ENCODE measurements at places on chromosomes 7 and 10.

DNA sequence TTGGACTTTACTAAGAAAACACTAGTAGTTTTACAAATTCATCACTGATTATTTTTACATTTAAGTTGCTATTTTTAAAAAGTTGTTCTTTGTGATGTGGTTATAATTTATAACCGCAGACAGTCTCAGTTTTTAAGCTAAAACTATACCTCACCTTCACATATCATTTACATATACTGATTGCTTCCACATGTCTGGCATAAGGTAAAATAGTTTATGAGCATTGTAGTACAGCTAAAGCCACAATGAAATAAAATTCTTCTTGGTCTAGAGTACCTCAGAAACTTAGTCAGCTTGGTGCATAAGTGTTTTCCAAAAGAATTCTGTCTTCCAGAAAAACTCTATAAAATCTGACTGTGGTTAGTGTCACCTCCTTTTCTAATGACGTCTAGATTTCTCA is 13.0 kb downstream of the SEMA3A start:
- peak; percentile 27 for DNase-seq

- DNase-seq, result no peak
These were observed 53.5 kb upstream of the PPP1R17 start for GRCh38 chr7:31633467-31633866.

DNA sequence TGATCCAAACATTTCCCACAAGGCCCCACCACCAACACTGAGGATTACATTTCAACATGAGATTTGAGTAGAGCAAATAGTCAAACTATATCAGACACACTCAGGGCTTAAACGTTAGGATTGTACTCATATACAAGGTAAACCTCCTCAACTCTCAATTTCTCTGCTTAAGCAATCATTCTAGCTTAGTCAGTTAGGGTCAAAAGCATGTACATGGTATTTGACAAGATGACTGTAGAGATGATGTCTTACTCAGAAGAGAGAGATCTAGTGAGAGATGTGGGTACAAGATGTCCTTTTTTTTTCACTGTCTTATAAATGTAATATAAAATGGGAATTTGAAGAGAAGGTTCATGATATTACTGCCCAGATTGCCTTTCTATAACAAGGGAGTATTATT is 270.1 kb downstream of the PRKG1 start:
- DNase-seq, result no peak

DNA sequence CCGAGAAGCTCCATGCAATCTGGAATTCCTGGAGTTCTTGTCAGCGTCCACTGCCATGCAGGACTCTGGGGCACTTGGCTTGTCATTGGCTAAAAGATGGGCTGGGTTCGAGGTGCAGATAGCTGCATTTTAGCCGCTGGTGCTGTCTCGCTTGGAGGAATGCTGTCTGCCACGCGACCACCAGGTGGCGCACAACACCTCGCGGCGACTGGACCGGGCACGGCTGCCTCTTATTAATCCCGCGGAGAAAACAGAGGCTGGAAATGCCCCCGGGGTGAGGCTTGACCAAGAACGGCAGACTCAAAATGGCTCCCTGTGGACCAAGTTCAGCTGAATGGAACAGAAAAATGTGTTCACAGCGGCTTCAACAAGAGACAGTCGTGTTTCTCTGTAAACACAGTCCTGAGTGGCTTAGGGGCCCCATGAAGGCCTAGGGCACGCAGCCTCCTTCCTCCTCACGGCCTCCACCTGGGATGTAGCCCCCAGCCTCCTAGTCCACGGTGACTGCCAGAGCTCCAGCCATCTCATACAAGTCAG is 46.2 kb downstream of the AOC1 start:
- DNase-seq, result peak; percentile 19

DNA sequence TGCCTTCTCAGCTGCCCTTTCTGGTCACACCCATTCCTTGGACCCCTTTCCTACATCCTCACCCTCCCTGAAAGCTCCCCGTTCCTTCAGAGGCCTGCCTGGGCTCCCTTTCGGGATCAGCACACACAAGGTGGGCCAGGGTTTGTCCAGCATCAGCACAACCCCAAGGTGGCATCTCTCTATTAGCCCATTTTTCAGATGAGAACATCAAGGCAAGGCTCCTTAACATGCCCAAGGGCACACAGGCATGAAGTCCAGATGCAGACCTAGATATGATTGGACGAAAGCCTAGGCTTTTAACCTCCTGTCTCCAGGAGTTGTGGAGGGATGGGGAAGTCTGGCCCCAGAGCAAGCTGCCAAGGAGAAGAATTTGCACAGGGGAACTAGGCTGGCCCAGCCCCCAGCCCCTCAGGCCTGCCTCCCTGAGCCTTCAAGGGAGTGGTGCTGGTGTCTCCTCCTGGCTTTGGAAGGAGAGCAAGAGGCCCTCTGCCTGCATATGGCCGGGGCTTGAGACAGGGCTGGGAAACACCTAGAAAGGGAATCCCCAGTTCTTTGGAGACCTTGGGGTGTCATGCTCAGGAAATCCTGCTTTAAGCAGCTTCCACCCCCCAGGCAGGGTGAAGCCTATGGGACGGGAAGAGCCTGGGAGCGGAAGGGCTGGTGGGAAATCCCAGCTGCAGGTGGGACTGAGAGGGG is 9.0 kb upstream of the VSIR start:
- no peak for DNase-seq

DNA sequence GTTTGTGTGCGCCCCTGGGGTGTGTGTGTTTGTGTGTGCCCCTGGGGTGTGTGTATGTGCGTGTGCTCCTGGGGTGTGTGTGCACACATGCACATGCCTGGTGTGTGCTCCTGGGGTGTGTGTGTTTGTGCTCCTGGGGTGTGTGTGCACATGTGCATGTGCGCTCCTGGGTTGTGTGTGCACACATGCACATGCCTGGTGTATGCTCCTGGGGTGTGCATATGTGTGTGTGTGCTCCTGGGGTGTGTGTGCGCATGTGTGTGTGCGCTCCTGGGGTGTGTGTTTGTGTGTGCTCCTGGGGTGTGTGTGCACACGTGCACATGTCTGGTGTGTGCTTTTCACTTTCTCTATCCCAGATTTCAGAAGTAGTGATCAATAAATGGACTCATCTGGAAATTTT is 321.0 kb downstream of the WDR37 start:
- DNase-seq, result no peak

- no peak for DNase-seq
These were observed 1.8 kb downstream of the SNCG start for GRCh38 chr10:86960003-86960862.

GRCh38 chr10:131921184-131921583 is 20.4 kb downstream of the PPP2R2D start:
- no peak for DNase-seq

DNA sequence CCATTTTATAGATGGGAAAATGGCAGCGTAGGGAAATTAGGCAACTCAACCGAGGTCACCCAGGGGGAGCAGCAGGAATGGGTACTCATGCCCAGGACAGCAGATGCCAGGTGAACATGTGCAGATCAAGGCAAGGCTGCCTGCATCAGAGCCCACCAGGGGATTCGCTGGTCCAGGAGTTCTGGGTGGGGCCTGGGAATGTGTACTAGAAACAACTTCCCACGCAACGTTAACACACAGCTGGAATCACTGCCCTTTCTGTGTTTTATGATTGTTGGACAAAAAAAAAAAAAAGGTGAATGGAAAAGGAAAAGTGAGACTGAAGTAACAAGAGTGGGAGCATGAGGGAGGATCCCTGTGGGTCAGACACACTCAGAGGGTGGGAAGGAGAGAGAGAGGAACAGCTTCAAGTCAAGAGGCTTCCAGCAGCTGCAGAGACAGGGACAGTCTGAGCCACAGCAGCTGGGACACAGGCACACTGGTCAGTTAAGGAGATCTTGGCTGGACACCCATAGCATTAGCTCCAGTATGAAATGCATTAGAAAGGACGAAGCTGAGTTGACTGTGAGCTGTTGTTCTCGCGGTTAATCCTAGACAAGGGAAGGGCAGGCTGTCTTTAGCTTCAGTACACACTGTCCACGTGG is 187.9 kb upstream of the INHBA start:
- DNase-seq, result no peak

DNA sequence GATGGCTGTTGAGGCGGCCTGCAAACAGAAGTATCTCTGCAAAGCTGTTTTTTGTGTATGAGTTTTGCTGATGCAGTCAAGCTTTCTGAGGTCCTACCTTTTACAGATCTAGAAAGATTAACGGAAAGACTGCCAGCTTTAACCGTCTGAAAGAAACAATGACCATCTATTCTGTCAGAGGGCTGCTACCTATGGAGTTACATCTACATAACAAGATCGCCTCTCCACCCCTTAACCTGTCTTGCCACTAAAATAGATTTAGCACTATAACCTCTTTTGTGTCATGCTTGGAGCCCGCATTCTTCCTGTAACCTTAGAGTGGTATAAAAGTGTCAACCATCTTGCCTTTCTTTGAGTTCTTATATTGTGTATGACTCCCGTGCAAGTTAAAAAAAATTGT is 291.2 kb downstream of the POM121L12 start:
- no peak for DNase-seq

GRCh38 chr10:28796606-28797512 is 119.5 kb downstream of the BAMBI start:
- peak; percentile 45 for DNase-seq

DNA sequence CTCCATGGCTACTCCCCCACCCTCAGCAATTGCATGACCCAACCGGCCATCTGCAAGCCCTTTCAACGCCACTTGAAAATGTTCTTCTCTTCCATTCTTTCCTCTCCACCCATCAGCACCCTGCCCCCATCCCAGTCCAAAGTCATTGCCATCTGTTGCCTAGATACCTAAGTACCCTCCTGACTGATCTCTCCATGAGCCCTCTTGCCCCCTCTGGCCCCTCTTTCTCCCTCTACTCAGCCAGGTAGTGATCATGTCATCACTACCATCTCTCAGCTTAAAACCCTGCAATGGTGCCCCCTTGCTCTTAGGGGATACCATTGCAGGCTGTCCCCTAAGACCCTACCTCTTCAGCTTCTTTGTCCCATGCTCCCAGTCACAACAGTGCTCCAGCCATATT is 30.5 kb upstream of the BTRC start:
- no peak for DNase-seq

GRCh38 chr10:57864765-57865680 is 402.7 kb downstream of the IPMK start:
- DNase-seq, result no peak

DNA sequence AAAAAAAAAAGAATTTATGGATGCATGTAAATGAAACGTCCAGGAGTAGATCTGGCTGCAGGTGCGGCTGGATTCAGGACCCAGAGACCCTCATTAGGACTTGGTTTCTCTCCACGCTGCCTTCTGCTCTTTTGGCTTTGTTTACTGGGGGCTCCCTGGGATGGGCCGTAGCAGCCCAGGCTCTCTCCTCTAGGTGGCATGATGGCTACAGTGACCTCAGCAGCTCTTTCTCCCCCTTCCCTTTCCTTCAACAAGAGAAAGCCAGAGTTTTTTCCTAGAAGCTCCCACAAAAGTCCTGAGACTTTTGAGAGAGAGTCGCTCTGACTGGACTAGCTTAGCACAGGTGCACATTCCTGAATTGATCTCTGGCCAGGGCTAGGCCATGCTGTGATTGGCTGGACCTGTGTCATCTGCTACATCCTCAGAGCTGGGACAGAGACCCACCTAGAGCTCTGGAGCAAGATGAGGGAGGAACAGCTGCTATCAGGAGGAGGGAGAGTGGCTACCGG is 67.8 kb upstream of the PDCD4 start:
- no peak for DNase-seq

- no peak for DNase-seq
These were observed 6.9 kb upstream of the GNG11 start for GRCh38 chr7:93914581-93915066.

- no peak for DNase-seq
These were observed 138.5 kb upstream of the AOAH start for GRCh38 chr7:36862771-36863261.

DNA sequence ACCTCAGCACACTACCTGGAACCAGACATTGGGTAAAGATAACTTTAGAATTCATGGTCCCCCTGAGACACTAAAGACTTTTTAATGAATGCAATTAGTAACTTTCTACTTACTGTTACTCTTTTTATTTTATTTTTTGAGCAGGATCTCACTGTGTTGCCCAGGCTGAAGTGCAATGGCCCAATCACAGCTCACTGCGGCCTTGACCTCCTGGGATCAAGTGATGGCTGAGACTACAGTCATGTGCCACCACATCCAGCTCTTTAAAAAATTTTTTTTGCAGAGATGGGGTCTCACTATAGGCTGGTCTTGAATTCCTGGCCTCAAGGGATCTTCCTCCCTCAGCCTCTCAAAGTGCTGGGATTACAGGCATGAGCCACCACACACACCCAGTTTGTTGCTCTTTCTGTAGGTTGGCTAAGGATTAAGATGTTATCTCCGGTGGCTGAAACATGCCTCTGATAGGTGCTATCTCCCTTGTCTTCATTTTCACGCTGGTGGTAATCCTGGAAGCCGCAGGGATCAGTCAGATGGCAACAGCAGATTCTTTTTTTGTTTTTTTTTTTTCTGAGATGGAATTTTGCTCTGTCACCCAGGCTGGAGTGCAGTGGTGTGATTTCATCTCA is 128.3 kb downstream of the TCF7L2 start:
- no peak for DNase-seq

All from HFF-Myc (cell line).